ENCODE measurements at places on chromosomes 7 and 10.

DNA sequence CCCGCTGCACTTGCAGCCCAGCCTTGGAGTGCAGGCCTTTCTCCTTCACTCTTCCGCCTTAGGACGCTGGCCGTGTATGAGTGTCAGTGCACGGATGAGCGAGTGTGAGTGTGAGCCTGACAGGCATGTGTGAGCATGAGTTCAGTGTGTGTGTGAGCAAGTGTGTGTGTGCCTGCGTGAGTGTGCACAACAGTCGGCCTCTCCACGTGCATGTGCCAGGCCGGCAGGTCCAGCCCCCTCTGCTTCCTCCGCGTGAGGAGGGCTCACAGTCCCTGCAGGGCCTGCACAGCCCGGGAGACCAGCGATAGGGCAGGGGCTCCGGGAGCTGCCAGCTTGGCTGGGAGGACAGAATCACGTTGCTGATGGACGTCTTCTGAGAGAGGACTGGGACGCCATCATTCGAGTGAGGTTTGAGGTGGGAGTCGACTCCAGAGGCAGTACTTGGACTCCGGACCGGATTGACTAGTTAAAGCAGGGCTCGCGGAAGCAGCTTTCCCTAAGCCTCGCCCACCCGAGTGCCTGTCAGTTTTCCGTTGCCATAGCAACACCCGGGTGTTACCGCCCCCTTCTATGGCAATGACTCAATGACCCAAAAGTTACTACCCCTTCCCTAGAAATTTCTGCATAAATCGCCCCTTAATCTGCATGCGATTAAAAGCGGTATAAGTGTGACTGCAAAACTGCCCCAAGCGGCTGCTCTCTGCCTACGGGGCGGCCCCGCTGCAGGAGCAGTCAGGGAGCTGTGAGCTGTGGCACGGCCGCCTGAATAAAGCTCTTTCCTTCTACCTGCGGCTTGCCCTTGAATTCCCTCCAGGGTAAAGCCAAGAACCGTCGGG, 19.6 kb upstream of the CFAP46 start:
- DNase-seq = peak; percentile 76

GRCh38 chr10:126650161-126650560, 20.3 kb downstream of the C10orf90 start:
- no peak for DNase-seq

- DNase-seq = no peak
These were observed 238.8 kb downstream of the POLR1F start for GRCh38 chr7:19470031-19470430.

GRCh38 chr7:12297283-12298108, 86.4 kb downstream of the TMEM106B start:
- no peak for DNase-seq

DNA sequence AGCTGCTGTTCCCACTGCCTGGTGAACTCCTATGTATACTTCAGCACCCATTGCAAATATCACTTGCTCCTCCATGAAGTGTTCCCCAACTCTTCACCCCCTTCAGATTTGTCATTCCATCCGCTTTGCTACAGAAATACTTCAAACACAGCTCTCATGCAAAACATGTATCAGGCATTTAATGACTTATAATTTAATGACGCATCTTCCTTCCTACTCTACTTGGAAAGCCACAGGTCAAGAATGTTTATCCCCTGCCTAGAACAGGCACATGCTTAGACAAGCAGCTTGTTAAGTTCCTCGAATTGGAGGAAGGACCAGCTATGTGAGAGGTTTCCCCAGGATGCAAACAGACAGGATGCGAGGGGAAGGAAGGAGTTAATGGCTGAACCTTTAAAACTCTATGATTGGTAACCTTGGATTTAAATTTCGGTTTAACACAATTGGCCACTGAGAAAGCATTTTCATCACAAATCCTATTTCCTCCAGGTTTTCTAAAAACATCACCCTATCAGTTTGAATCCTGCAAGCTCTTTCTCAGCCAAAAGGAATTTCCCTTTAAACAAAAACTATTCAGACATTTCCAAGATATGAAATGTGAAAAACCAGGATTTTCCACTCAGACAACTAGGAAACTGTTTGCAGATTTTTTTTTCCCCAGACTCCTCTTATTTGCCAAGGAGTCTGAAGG, 11.5 kb downstream of the CREB3L2 start:
- DNase-seq = no peak

- DNase-seq = no peak
These were observed 117.2 kb downstream of the PIP4K2A start for GRCh38 chr10:22597138-22597537.

DNA sequence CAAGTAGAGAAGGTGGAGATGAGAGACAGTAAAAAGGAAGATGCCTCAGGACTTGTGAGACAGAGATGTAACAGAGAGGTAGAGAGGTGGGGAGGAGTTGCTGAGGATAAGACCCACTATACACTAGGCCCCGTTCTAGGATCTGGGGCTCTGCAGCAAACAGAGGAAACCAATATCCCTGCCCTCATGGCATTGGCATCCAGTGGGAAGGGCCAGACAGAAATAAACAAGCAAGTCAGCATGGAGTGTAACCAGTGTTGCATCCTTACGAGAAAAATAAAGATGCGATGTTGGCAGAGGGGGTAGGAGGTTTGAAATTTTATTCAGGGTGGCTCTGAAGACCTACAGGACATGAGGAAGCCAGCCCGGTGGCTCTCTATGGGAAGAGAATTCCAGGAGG, 22.0 kb upstream of the EEPD1 start:
- no peak for DNase-seq

DNA sequence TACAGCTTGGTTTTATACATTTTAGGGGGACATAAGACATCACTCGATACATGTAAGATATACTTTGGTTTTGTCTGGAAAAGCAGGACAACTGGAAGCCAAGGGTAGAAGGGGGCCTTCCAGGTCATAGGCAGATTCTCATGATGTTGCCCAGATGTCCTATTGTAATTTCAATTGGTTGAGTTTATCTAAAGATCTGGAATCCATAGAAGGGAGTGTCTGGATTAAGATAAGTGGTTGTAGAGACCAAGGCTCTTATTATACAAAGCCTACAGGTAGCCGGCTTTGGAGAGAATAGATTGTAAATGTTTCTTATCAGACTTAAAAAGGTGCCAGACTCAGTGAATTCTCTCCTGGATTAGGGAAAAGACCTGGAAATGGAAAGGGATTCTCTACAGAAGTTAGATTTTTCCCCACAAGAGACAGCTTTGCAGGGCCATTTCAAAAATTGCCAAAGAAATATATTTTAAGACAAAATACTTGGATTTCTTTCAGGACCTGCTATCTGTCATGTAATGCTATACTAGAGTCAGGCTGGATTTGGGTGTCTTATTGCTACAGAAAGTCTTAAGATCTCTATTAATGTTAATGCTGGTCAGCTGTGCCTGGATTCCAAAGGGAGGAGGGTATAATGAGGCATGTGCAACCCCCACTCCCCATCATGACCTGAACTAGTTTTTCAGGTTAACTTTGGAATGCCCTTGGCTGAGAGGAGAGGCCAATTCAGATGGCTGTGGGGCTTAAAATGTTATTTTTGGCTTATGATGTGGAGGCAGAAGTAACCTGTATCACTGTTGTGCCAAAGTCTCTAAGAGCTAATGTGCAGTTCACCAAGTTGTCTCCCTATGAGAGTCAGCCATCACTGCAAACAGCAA, 511.1 kb upstream of the C7orf33 start:
- no peak for DNase-seq

DNA sequence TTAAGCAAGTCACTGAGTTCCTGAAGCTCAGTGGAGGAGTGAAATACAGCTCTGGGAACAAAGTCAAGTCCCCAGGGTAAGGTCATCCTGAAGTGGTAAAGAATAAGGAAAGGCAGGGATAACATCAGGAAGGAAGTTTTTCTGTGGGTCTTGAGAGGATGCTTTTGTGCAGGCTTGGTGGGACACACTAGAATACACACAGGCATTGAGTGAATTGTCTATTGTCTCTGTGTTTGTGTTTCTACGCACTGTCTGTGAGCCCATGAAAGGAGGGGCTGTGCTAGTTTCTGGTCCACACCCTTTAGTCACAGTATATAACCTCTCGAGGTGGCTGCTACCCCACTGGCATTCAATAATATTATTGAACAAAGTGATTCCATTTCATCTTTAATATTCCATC, 95.8 kb upstream of the ABCB5 start:
- DNase-seq = no peak

- peak; percentile 64 for DNase-seq
These were observed 52.1 kb upstream of the ZNF438 start for GRCh38 chr10:31083765-31084184.

- no peak for DNase-seq
These were observed 27.2 kb upstream of the BEND7 start for GRCh38 chr10:13555884-13556510.
